ENCODE measurements at places on chromosomes 1 and 21. TPM values are rescaled to one million over a fixed set of nuclear protein-coding genes. Genes with fewer than 3 reads are reported as not detected.

DNA sequence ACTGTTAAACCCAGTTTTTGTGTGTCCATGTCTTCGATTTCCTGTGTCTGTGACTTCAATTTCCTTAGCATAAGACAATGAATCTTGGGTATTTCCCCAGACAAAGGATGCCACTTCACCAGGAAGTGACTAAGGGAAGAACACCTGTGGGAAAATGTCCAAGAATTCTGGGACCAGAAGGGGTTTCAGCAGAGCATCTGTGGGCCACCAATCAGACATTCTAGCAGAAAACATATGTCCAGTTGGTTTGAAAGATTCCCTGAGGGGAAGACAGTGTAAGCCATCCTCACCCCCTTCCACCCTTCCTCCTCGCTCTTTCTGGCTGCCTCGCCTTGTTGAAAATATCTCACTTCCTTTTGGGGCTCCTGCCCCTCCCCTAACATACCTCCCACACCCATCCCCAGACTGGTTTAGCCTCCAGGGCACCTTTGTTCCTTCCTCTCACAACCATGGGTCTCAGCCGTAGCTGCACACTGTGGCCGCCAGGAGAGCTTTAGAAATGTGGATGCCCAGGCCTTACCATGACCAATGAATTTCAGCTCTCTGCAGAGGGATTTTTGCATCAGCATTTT lies 25.5 kb upstream of the IFNAR1 start:
- no peak for DNase-seq
- peak overlapping the region; percentile 68 for H3K27ac ChIP-seq
- no peaks in the 10 kb centered on the region for H3K27me3 ChIP-seq
- peaks cover 12% of the 10 kb centered on the region for H3K36me3 ChIP-seq
- H3K4me3 ChIP-seq: no peak overlapping the region

GRCh38 chr1:196877964-196878363 lies 9.9 kb upstream of the CFHR4 start:
- H3K27me3 ChIP-seq: peaks cover 49% of the 10 kb centered on the region
- DNase-seq: no peak
- H3K36me3 ChIP-seq: no peaks in the 10 kb centered on the region
- peaks cover 2% of the 10 kb centered on the region for H3K4me1 ChIP-seq

FLG2 gene
- total RNA-seq: not detected

GRCh38 chr1:79052829-79053449 lies 46.4 kb upstream of the ADGRL4 start:
- H3K36me3 ChIP-seq: no peaks in the 10 kb centered on the region
- DNase-seq: no peak
- H3K4me3 ChIP-seq: no peak overlapping the region
- no peaks in the 10 kb centered on the region for H3K4me1 ChIP-seq

GRCh38 chr1:54016343-54017282 lies 1.4 kb downstream of the LDLRAD1 start:
- no peak for DNase-seq
- H3K4me1 ChIP-seq: peaks cover 9% of the 10 kb centered on the region
- no peaks in the 10 kb centered on the region for H3K36me3 ChIP-seq
- H3K27ac ChIP-seq: no peak overlapping the region

ARHGEF10L gene
- total RNA-seq: 32.6 TPM

- peaks cover 18% of the 10 kb centered on the region for H3K4me1 ChIP-seq
- no peaks in the 10 kb centered on the region for H3K27me3 ChIP-seq
- H3K36me3 ChIP-seq: no peaks in the 10 kb centered on the region
- DNase-seq: no peak
- no peak overlapping the region for H3K27ac ChIP-seq
- H3K4me3 ChIP-seq: no peak overlapping the region
Measured at GRCh38 chr1:186770421-186770820, 58.3 kb upstream of the PLA2G4A start.

PGBD5 gene
- 1.2 TPM for total RNA-seq

- H3K27me3 ChIP-seq: peaks cover 2% of the 10 kb centered on the region
- no peaks in the 10 kb centered on the region for H3K36me3 ChIP-seq
- DNase-seq: no peak
- H3K4me3 ChIP-seq: no peak overlapping the region
Measured at GRCh38 chr1:64920941-64921589, 45.3 kb downstream of the JAK1 start.

ACOT7 gene
- 17.4 TPM for total RNA-seq

DNA sequence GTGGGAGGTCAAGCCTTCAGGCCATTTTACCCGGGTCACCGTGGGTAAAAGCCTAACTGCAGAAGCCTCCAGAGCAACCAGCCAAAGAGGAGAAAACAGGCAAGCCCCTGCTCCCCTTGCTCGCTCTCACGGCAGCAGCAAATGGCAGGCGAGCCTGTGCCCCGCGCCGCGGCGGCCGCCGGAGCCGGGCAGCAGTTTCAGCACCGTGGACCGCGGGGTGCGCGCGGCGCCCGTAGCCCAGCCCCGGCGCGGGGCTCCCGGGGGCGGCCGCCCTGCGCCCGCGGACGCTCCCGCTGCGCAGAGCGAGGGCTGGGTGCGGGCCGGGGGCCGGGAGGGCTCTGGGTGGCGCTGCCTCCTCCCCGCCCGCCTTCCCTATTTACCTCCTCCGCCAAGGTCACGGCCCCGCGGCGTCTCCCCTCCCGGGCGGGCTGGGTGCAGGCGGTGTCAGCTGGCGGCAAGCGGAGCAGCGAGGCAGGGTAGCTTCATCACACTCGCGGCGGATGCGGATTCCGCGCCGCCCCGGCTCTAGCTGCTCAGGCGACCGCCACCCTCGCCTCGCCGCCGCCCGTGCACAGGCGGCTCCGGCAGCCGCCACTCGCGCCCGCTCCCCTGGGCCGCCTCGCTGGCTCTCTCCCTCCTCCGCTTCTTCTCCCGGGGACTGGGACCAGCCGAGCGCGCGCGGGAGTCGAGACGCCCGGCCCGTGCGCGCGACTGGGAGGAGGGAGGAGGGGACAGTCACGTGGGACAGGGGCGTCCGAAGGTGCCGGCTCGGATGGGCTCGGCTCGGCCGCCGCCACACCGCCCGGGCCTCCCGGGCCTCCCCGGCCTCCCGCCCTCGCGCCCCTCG lies at the start of gene RGS7:
TSS of gene RGS7 (minus strand) at position 687 of the 847 bp plus-strand sequence.
- H3K4me3 ChIP-seq: peak within 1 kb of the TSS; percentile 75
- H3K27me3 ChIP-seq: peaks cover 74% of the 10 kb centered on the region
- H3K4me1 ChIP-seq: peaks cover 8% of the 10 kb centered on the region
- H3K36me3 ChIP-seq: no peaks in the 10 kb centered on the region

CELSR2 gene
- total RNA-seq: 25.0 TPM

DNA sequence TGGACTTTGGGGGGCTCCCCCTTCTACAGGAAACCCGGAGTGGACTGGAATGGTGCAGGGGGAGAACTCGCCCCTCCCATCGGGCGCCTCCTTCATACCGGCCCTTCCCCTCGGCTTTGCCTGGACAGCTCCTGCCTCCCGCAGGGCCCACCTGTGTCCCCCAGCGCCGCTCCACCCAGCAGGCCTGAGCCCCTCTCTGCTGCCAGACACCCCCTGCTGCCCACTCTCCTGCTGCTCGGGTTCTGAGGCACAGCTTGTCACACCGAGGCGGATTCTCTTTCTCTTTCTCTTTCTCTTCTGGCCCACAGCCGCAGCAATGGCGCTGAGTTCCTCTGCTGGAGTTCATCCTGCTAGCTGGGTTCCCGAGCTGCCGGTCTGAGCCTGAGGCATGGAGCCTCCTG lies at the start of gene TNFRSF14:
TSS of gene TNFRSF14 (plus strand) at position 95 of the 401 bp plus-strand sequence. CDS start at position 389, 294 bp downstream.
- no peak for DNase-seq
- H3K27me3 ChIP-seq: peaks cover 7% of the 10 kb centered on the region
- peaks cover 4% of the 10 kb centered on the region for H3K4me1 ChIP-seq
- no peak within 1 kb of the TSS for H3K27ac ChIP-seq

DNA sequence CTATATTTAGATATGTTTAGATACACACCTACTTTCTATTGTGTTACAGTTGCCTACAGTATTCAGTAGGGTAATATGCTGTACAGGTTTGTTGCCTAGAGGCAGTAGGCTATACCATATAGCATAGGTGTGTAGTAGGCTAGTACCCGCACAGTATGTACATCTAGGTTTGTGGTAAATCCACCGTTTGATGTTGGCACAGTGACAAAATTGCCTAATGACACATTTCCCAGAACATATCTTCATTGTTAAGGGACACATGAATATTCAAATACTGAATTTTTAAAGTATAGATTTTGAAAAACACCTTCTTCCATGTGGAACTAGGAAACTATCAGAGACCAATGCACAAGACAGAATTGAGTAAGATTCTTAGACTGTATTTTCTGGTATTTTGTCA lies 22.6 kb upstream of the PDC start:
- peaks cover 19% of the 10 kb centered on the region for H3K4me1 ChIP-seq
- no peak overlapping the region for H3K4me3 ChIP-seq
- no peak overlapping the region for H3K27ac ChIP-seq
- H3K36me3 ChIP-seq: no peaks in the 10 kb centered on the region
- DNase-seq: no peak

DNA sequence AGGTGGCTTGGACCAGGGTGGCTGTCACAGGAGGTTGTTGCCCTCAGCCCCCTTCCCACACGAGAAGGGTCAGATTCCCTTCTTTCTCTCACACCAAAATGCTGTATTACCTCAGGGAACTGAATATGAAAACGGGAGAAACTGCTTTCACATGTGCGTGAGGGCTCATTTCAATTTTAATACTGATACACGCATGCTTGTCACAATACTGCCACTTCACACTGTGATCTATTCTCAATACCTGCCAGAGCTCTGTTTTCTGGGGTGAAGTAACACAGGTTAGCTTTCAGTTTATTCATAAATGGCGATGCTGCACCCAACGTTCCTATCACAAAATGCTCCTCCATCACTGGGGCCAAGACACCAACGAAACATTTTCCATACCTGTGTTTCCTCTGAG lies 181.8 kb downstream of the APP start:
- peaks cover 11% of the 10 kb centered on the region for H3K4me1 ChIP-seq
- no peak for DNase-seq
- H3K36me3 ChIP-seq: peaks cover 30% of the 10 kb centered on the region

DNA sequence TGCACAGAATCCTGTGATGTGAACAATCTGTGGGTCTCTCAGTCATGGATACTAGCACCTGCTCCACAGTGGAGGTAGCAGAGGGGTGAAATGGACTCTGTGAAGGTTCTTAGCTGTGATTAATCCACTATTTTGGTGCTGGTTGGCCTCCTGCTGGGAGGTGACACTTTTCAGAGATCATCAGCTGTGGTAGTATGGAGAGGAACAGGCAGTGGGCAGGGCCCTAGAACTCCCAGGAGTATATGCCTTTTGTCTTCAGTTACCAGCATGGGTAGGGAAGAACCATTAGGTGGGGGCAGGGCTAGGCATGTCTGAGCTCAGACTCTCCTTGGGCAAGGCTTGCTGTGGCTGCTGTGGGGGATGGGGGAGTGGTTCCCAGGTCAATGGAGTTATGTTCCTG lies 54.0 kb upstream of the KCNJ15 start:
- no peaks in the 10 kb centered on the region for H3K36me3 ChIP-seq
- no peak overlapping the region for H3K4me3 ChIP-seq
- DNase-seq: no peak
- peaks cover 11% of the 10 kb centered on the region for H3K27me3 ChIP-seq
- H3K4me1 ChIP-seq: no peaks in the 10 kb centered on the region

SLAMF1 gene
- not detected for total RNA-seq

DNA sequence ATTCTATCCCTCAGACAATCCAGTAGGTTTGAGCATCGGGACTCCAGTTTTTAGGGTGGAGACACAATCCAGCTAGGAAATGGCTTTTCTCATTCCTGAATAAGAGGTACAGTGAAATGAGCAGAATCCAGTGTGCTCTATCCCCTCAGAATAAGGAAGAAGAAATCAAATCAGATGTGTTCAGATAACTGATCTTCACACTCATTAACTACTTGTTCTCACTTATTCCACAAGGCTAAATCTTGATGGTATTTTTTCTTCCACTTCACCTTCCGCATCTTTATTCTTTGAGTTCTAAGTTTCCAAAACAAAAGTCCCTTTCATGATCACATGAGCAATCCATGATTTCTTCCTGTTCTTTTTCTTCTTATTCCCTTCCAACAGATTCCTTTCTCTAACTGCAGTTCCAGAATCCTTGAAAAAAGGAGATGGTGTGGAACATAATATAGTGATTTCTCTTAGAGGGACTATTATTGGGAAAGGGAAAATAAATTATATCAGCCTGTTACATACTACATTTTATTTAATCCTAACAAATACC lies 1.7 kb downstream of the SYT11 start:
- no peak overlapping the region for H3K4me3 ChIP-seq
- H3K4me1 ChIP-seq: peaks cover 12% of the 10 kb centered on the region
- H3K27me3 ChIP-seq: peaks cover 30% of the 10 kb centered on the region
- no peaks in the 10 kb centered on the region for H3K36me3 ChIP-seq
- no peak for DNase-seq
- H3K27ac ChIP-seq: no peak overlapping the region

CLIC6 gene
- total RNA-seq: 1.7 TPM

TMEM269 gene
- 0.98 TPM for total RNA-seq

ZNF326 gene
- total RNA-seq: 57.3 TPM

OLFML3 gene
- 118 TPM for total RNA-seq

GRCh38 chr21:14712121-14712715 lies 166.1 kb upstream of the SAMSN1 start:
- H3K4me1 ChIP-seq: peaks cover 4% of the 10 kb centered on the region
- no peaks in the 10 kb centered on the region for H3K27me3 ChIP-seq
- no peak overlapping the region for H3K4me3 ChIP-seq
- no peak overlapping the region for H3K27ac ChIP-seq
- H3K36me3 ChIP-seq: peaks cover 3% of the 10 kb centered on the region
- DNase-seq: no peak

NSUN4 gene
- 21.0 TPM for total RNA-seq

DNA sequence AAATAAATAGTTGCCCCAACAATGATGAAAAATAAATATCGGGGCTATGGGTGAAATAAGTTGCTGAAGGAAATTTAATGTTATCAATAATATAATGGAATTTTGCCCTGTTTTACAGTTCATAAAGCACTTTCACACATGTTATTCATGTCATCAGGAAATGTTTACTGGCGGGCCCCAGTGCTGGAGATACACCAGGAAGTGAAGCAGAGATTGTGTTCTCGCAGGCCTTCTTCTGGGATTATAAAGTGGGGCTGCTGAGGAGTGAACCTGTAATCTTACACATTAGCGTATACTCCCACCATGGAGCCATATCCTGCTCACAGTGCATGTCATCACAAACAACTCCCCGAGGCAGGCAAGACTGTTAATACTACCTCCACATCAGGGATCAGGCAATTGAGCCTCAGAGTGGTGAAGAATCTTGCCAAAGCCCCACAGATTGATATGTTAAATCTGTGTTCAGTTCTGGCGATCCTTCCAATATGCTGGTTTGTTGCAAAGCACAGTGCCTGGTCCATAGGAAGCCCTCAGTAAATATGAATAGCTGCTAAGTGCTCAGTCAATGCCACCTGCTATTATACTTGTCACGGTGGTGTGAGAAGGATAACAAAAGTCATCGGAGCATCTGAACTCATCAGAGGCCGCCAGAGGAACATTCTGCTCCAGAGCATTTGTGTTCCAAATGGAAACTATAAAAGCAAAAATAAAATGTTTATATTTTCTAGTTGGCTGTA lies 104.4 kb upstream of the UBE2U start:
- peaks cover 39% of the 10 kb centered on the region for H3K4me1 ChIP-seq
- H3K36me3 ChIP-seq: no peaks in the 10 kb centered on the region
- peak overlapping the region; percentile 5 for H3K27ac ChIP-seq
